ENCODE measurements at places on chromosomes 3 and 15. TPM values are rescaled to one million over a fixed set of nuclear protein-coding genes. Genes with fewer than 3 reads are reported as not detected.

Gene FEZF2
- total RNA-seq: not detected

Gene GOLGA6L7
- not detected for total RNA-seq

Gene SUSD5
- total RNA-seq: 2.3 TPM

Gene ETV5
- total RNA-seq: 26.1 TPM

Gene FSD2
- total RNA-seq: 0.13 TPM

Gene LARP6
- 74.0 TPM for total RNA-seq

Gene ANKRD34C
- not detected for total RNA-seq

Gene PLA2G4B
- 2.2 TPM for total RNA-seq

Measured in A549 treated with ZK216348 at 1 μM for 4 hours (cell line).